ENCODE measurements at places on chromosomes 6 and 20. TPM values are rescaled to one million over a fixed set of nuclear protein-coding genes. Genes with fewer than 3 reads are reported as not detected.

The SCUBE3 gene
- 0.21 TPM for total RNA-seq

The SLC17A4 gene
- not detected for total RNA-seq

The ESR1 gene
- not detected for total RNA-seq

The CRISP3 gene
- total RNA-seq: 0.09 TPM

The HMGCLL1 gene
- total RNA-seq: not detected

The DLL1 gene
- total RNA-seq: 31.3 TPM

The LIME1 gene
- total RNA-seq: 10.9 TPM

The ELOVL2 gene
- not detected for total RNA-seq

The GABRR2 gene
- not detected for total RNA-seq

The LIN28B gene
- not detected for total RNA-seq

The OR12D3 gene
- total RNA-seq: not detected
